ENCODE measurements at places on chromosomes 7 and 10. TPM values are rescaled to one million over a fixed set of nuclear protein-coding genes. Genes with fewer than 3 reads are reported as not detected.

Gene ADAMTS14
- 0.14 TPM for total RNA-seq

Gene EN2
- total RNA-seq: not detected

Gene LIMK1
- 19.3 TPM for total RNA-seq

Gene XRCC2
- 8.2 TPM for total RNA-seq

Gene CLRN3
- not detected for total RNA-seq

Gene GPR85
- not detected for total RNA-seq

Gene OPN1SW
- not detected for total RNA-seq

Gene LIPF
- not detected for total RNA-seq

Gene FZD8
- 0.58 TPM for total RNA-seq

Gene FAM241B
- 16.5 TPM for total RNA-seq

Gene JCAD
- 0.05 TPM for total RNA-seq

Gene MACC1
- total RNA-seq: 0.23 TPM

Gene ZNF746
- 25.1 TPM for total RNA-seq

Gene PRRT4
- 0.42 TPM for total RNA-seq

Gene CLDN3
- total RNA-seq: 0.22 TPM

Gene CD36
- total RNA-seq: 0.87 TPM

Gene CPA2
- total RNA-seq: 1.5 TPM

Gene YKT6
- total RNA-seq: 115 TPM

Gene AGMO
- not detected for total RNA-seq

Gene MGAM2
- total RNA-seq: not detected

Gene PRF1
- 15.7 TPM for total RNA-seq

Gene HOXA4
- 0.14 TPM for total RNA-seq

Gene DPP6
- total RNA-seq: not detected

Gene VAX1
- total RNA-seq: not detected

Gene ADIRF
- total RNA-seq: not detected

Gene NRG3
- total RNA-seq: not detected

Gene ARMC3
- not detected for total RNA-seq

Gene ACHE
- total RNA-seq: 0.54 TPM

Gene BRI3
- total RNA-seq: 46.4 TPM

Gene SRPK2
- total RNA-seq: 32.2 TPM

Gene TET1
- total RNA-seq: 0.23 TPM

Gene ATRNL1
- 0.16 TPM for total RNA-seq

Gene SLC16A9
- 0.76 TPM for total RNA-seq

Gene ASZ1
- not detected for total RNA-seq

Gene ARHGAP22
- total RNA-seq: 0.08 TPM

Gene ZNF365
- 1.3 TPM for total RNA-seq

Gene CFAP43
- total RNA-seq: 0.20 TPM

Gene SYNPO2L
- not detected for total RNA-seq

Gene FFAR4
- total RNA-seq: not detected

Gene CYP3A7
- total RNA-seq: not detected

Gene ABCC2
- 1.5 TPM for total RNA-seq

Gene SVOPL
- not detected for total RNA-seq

Gene RPEL1
- total RNA-seq: 0.18 TPM

Gene GTF2IRD2
- total RNA-seq: 6.5 TPM

Gene AKR1C4
- total RNA-seq: 0.15 TPM

Gene SUMF2
- 99.4 TPM for total RNA-seq

Gene CC2D2B
- not detected for total RNA-seq

Gene ITPRID1
- total RNA-seq: not detected

Gene ZC3HAV1L
- 7.0 TPM for total RNA-seq

Data from activated T-cell treated with anti-CD3 and anti-CD28 coated beads, Interleukin-2, amount 50 U/mL, for 4 hours (primary cell).